ENCODE measurements at places on chromosomes 13 and 19. TPM values are rescaled to one million over a fixed set of nuclear protein-coding genes. Genes with fewer than 3 reads are reported as not detected.

Gene LGALS7B
- polyA plus RNA-seq: 5.4 TPM

Gene ZIC2
- polyA plus RNA-seq: not detected

Gene CLN5
- 15.0 TPM for polyA plus RNA-seq

Gene RTBDN
- not detected for polyA plus RNA-seq

Gene CLEC11A
- 21.5 TPM for polyA plus RNA-seq

Gene HSPB6
- 816 TPM for polyA plus RNA-seq

Gene AXL
- 27.2 TPM for polyA plus RNA-seq

Gene CEACAM19
- 11.7 TPM for polyA plus RNA-seq

Gene SPTBN4
- polyA plus RNA-seq: 0.19 TPM

Gene LILRB1
- 2.0 TPM for polyA plus RNA-seq

Gene SCEL
- 0.32 TPM for polyA plus RNA-seq

Gene VSTM2B
- 0.17 TPM for polyA plus RNA-seq

Measured in hindlimb muscle (tissue), 1 donor.